Cortex of kidney (tissue), 1 donor: ENCODE measurements at places on chromosomes 6 and 20.

GRCh38 chr6:13787137-13787536 lies 27.2 kb downstream of the MCUR1 start:
- DNase-seq: no peak

- no peak for DNase-seq
Observed at GRCh38 chr6:119256978-119257462, 92.5 kb downstream of the MAN1A1 start.

GRCh38 chr20:44166477-44166876 lies 20.5 kb downstream of the JPH2 start:
- no peak for DNase-seq

GRCh38 chr6:34143884-34144580 lies 1.9 kb downstream of the GRM4 start:
- no peak for DNase-seq

DNA sequence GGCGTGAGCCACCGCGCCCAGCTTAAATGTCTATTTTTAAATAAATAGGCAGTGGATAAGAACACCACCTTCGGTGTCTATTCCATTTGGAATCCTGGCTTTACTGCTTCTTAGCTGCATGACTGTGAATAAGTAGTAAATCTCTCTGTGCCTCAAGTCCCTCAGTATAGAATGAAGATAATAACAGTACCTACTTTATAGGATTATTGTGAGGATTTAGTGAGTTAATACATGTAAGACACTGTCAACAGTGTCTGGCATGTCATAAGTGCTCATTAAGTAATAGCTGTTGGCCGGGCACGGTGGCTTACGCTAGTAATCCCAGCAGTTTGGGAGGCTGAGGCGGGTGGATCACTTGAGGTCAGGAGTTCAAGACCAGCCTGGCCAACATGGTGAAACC lies 10.1 kb downstream of the TPX2 start:
- DNase-seq: no peak
